Activated T-cell treated with anti-CD3 and anti-CD28 coated beads, Interleukin-2, amount 50 U/mL, for 72 hours (primary cell): ENCODE measurements at places on chromosomes 5 and 9.

- DNase-seq, result no peak
These were observed 101.3 kb downstream of the PHF2 start for GRCh38 chr9:93677641-93678136.

DNA sequence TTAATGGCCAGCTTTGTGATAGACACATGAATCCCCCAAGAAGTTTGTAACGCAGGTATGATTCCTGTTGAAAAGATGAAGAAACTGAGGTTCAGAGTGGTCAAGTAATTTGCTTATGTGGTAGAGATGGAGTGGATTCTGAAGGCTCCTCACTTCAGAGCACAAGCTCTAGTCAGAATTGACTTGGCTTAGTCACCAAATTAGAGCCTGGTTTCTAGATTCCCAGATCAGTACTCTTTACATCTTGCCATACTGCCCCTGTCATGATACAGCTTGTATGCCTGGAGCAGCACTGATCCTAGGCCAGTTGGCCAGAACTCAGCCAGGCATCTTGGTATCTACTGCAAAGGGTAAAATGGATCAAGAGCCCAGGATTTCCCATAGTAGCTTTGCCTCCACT is 284.4 kb upstream of the RFX3 start:
- DNase-seq, result no peak

- peak; percentile 62 for DNase-seq
These were observed 2.1 kb upstream of the TTLL11 start for GRCh38 chr9:122095010-122095767.

- DNase-seq, result no peak
These were observed 32.0 kb downstream of the SAR1B start for GRCh38 chr5:134600600-134600999.

GRCh38 chr5:177317959-177318377 is 6.3 kb upstream of the MXD3 start:
- DNase-seq, result peak; percentile 76

DNA sequence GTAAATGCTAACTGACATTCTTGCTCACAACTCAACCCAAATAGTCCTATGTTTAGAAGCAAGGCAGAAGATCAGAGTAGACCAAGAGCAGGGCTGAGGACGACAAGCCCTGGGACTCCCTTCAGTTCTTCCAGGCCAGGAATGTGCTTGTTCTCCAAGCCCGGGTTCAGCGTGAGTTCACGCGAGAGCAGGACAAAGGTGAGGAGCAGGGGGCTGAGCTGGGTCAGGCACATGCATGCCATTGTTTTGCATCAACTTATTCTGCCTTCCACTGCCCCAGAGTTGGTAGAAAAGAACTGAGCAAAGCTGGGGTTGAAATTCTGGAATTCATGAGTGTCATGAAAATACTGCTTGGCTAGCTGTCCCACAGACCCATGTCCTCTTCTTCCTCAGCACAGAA is 206.5 kb downstream of the PAX5 start:
- no peak for DNase-seq

DNA sequence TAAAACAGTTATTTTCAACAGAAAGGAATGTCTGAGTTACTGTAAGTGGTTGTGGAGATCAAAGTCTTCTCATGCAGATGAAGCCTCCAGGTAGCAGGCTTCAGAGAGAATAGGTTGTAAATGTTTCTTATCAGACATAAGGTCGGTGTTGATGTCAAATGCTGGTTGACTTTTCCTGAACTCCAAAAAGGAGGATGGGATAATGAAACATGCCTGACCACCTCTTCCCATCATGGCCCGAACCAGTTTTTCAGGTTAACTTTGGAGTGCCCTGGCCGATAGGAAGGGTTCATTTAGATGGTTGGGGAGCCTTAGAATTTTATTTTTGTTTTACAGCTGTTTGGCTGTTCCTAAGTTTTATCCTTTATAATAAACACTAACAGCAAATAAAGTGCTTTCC is 478.4 kb downstream of the ACTL7B start:
- DNase-seq, result no peak

DNA sequence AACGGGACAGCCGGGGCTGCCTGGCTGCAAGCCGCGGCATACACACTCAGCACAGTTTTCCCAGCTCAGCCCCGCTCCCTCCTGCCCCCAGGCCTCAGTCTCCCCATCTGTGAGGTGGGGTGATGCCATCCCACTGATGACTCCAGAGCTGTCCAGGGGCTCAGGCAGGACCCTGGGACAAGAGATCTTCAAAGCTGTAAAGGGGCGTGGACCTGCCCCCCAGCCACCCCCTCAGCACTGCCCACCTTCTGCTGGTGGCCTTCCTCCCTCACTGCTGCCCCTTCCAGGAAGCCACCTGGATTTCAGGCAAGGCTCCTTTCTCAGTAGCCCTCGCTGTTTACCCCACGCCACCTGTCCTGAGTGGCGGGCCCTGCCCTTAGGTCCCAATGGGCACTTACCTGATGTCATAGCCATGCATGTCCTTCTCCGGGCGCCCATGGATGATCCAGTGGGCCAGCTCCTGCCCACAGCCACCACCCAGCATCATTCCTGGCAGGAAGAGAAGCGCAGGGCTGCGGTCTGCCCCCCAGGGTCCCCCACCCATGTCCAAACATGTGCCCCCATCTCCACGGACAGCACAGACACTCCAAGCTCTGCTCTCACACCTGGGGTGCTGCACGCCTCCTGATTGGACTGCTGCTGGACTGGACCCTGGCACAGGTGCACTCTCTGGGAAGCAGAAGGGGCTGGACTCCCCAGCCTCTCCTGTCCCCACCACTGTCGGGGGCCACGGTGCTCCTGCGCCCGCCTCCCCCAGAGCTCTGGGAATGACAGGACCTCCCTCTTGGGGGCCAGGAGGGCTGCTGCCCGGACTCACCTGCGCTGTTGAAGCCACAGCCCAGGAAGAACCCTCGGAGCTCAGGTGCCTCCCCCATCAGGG is 25.7 kb downstream of the SARDH start:
- DNase-seq, result no peak

DNA sequence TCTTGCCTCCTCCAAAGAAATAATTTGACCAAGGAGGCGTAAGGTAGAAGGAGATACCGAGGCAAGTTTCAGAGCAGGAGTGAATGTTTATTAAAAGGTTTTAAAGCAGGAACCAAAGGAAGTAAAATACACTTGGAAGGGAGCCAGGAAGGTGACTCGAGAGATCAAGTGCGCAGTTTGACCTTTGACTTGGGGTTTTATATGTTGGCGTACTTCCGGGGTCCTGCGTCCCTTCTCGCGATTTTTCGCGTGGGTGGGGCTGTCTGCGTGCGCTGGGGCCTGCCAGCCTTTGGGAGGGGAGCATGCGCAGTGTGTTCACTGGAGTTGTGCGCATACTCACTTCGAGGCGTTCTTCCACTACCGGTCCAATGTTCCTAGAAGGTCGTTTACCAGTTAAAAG is 166.0 kb upstream of the IRX2 start:
- no peak for DNase-seq

- DNase-seq, result no peak
These were observed 24.3 kb upstream of the F2R start for GRCh38 chr5:76691467-76692273.

DNA sequence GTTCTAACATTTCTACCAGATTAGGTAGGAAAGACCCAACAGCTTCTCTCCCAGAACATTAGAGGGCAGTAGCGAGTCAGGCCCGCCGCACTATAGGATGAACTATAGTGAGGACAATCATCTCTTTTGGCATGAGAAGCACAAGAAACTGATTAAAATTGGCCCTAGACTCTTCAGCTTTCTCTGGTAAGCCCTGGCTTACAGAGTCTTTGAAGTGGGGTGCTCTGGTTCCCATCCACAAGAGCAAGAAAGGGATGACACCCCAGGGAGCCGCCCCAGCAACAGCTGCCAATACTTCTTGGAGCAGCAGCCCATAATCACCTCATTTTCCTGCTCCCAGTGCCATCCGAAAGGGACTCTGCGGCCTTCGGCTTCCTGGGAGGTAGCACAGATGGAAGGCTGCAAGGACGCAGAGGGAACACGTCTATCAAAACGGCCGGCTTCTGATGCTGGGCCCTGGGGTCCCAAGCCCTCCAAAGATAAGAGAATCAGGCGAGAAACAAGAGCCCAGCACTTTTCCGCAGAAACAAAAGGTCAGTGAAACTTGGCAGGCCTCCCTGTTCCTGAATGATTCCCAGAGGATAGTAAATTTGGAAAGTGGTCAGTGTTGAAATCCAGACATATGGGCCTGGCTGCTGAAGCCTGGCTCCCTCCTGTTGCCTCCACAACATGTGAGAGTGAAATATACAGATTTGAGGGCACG is 69.3 kb downstream of the HSD17B3 start:
- DNase-seq, result peak; percentile 26

GRCh38 chr5:135236228-135236907 is 162.7 kb downstream of the MACROH2A1 start:
- no peak for DNase-seq

DNA sequence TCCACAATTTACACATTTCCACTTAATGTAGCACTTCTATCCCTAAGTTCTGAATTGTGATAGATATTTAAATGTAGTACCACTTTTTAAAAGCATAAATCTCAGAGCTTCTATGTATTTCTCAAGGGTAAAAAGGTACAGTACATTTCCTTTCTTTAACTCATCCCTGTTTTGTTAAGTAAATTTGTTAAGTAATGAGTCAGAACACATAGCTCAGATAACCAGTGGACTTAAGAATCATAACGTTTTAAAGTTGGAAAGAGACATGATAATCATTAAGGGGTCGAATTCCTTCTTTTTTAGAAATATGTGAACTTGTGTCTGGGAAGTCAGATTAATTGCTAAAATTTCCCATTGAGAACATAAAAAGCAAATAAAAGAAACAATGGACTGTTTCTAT is 810.2 kb upstream of the NUDT12 start:
- no peak for DNase-seq

- no peak for DNase-seq
These were observed 37.1 kb downstream of the NEUROG1 start for GRCh38 chr5:135498637-135498995.

DNA sequence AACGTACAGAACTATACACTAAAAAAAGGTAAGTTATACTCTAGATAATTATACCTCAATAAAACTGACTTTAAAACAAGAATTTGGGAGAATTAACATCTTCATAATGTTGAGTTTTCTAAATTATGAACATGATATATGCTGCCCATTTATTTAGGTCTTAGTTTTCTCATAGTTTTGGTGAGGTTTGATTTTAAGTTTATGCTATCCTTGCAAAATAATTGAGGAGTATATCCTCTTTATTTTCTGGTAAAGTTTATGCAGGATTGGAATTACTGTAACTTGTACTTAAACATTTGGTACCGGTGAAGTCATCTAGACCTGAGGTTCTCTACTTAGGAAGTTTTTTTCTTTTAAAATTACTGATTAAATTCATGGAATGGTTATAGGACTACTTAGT is 38.9 kb upstream of the RNU6ATAC start:
- DNase-seq, result no peak

DNA sequence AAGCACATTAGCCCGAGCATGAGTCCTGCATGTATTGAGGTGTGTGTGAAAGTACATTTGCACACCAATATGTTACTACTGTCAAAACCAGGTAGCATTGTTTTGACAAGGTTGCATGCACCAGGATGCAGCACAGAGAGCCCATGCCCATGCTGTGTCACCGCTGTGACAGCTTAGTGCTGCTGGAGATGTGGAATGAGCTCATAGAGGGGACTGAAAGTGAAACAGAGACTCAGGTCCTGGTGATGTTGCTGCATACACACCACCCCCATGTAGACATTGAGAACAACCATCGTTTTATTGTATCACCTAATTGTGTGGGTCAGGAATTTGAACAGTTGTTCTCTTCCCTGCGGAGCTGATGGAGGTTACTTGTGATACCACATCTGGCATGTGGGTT is 53.0 kb downstream of the GADD45G start:
- DNase-seq, result peak; percentile 39

DNA sequence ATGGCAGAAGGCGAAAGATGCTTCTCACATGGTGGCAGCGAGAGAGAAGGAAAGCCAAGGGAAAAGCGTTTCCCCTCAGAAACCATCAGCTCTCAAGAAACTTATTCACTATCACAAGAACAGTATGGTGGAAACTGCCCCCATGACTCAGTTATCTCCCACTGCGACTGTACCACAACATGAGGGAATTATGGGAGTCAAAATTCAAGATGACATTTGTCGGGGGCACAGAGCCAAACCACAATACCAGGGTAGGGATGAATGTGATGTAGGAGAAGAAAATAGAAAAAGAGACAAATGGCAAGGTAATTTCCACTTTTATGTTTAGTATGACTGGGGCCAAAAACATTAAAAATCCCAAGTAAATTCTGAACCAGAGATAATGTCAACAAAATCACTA is 216.8 kb downstream of the TRIM36 start:
- DNase-seq, result no peak

- DNase-seq, result peak; percentile 26
These were observed 72.0 kb upstream of the IQGAP2 start for GRCh38 chr5:76331126-76331525.

GRCh38 chr9:97627624-97628023 is 5.5 kb downstream of the TSTD2 start:
- no peak for DNase-seq

DNA sequence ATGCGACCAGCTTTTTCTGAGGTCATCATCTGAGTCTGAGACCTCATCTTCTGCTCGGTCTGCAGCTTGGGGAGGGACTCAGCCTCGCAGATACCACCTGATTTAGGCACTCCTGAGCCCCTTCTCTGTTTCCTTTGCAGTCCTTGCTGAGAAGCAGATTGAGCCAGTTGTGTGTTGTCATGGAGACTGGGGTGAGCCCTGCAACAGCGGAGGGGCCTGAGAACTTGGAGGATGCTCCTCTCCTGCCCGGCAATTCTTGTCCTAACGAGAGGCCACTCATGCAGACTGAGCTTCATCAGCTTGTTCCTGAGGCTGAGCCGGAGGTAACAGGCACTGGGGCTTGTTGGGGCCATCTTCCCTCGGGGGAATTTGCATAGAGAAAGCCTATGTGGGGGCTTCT is 19.2 kb downstream of the TEX53 start:
- no peak for DNase-seq

GRCh38 chr5:62231576-62231975 is 74.4 kb upstream of the KIF2A start:
- DNase-seq, result no peak

GRCh38 chr5:100584069-100584468 is 48.9 kb downstream of the FAM174A start:
- no peak for DNase-seq

DNA sequence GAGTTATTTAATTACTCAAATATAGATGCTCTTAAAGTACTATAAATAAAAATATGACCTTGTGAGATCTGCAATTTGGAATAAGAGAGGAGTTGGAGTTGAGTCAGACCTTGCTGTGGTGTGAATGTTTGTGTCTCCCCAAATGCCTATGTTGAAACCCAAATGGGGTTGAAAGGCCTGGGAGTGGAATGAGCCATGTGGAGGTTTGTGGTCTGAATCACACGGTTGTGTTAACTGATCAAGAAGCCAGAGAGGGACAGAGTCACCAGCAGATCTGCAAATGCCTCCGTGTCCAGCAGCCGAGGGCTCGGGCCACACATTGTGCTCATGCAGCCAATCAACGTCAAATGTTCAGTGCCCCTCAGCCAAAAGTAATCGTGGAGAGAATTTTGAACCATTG is 404.4 kb downstream of the ICE1 start:
- no peak for DNase-seq

- no peak for DNase-seq
These were observed 12.7 kb upstream of the GPR21 start for GRCh38 chr9:123020796-123021195.
